Peyer's patch (tissue), 4 donors: ENCODE measurements at places on chromosomes 12 and 14. TPM values are rescaled to one million over a fixed set of nuclear protein-coding genes. Genes with fewer than 3 reads are reported as not detected.

DNA sequence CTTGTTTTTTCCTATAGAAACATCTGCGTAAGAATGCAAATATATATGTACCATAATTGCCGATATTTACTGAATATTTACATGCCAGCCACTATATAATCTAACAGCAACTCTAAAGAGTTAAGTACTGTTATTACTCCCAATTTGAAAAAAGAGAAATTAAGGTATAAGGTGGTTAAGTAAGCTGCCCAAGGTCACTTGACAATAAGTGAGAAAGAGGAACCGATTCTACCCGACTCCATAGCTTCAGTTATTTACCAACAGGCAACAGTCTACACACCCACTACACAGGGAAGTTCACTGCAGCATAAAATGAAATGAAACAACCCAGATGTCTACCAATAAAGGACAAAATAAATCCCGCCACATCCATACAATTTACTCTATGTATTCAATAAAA lies 1.1 kb downstream of the MIS18BP1 start:
- H3K4me1 ChIP-seq = no peaks in the 10 kb centered on the region
- peak overlapping the region; percentile 90 for H3K27ac ChIP-seq
- no peaks in the 10 kb centered on the region for H3K27me3 ChIP-seq

DNA sequence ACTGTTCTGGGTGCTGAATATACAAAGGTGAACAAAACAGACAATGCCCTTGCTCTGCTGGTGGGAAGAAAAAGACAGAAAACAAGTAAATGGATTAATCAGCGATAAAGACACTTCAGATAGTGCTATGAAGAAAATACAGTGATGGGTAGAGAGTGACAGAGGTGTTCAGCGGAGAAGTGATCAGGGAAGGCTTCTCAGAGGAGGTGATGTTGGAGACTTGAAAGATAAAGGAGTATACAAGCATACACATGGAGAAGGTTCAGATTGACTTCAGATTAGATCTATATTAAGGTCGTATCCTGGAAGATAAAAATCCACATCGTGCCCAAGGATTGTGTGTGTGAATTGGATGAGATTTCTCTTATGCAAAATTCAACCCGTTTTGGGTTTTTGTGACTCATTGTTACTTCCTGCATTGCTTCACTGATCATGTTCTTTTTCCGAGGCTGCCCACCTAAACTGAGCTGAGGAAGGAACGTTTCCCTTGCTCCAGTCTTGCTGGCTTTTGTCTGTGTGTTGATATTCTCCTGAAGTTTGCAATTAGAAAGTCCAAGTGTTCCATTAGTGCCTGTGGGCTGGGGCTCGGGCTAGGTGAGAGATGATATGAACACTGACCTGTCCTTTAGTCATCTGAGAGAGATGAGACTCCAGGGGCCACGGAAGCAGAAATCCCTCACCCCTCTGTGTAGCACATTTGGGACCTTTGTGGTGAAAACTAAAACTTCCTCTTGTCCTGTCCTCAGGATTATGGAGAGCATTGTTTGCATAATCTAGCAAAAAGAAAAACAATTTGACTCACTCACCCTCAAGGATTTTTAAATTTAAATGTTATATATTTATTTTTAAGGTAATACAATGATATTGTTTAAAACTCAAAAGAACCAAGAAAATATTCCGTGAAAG lies 27.6 kb downstream of the PLXNC1 start:
- no peaks in the 10 kb centered on the region for H3K36me3 ChIP-seq
- peak; percentile 24 for DNase-seq
- H3K4me3 ChIP-seq = no peak overlapping the region
- no peak overlapping the region for H3K27ac ChIP-seq
- no peaks in the 10 kb centered on the region for H3K27me3 ChIP-seq
- H3K4me1 ChIP-seq = no peaks in the 10 kb centered on the region

The RNASE1 gene
- total RNA-seq = 35.5 TPM

- no peaks in the 10 kb centered on the region for H3K36me3 ChIP-seq
- no peak for DNase-seq
- no peak overlapping the region for H3K4me3 ChIP-seq
- H3K27me3 ChIP-seq = no peaks in the 10 kb centered on the region
- no peaks in the 10 kb centered on the region for H3K4me1 ChIP-seq
Observed at GRCh38 chr12:76450690-76451089, 102.5 kb upstream of the BBS10 start.

- H3K4me1 ChIP-seq = no peaks in the 10 kb centered on the region
- H3K36me3 ChIP-seq = no peaks in the 10 kb centered on the region
- H3K27me3 ChIP-seq = no peaks in the 10 kb centered on the region
- H3K27ac ChIP-seq = no peak overlapping the region
- no peak for DNase-seq
Observed at GRCh38 chr14:88770736-88771135, 22.0 kb downstream of the EML5 start.

DNA sequence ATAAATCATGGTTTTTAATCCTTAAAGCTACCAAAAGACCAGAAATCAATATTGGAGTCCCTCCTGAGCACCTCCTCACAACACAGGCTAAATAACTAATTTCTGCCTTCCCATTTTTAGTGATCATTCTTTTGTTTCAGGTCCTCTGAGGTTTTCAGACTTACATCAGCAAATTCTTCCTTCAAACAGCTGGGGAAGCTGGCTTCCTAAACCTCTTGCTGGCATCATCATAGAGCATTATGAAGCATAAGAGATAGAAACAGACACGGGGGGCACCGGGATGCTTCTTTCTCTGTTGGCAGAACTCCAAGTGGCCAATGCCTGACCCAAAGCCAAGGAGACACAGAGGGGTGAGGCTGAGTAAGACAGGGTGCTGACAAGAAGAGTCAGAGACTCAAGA lies 47.9 kb upstream of the DBX2 start:
- no peaks in the 10 kb centered on the region for H3K4me1 ChIP-seq
- no peak overlapping the region for H3K4me3 ChIP-seq
- DNase-seq = no peak
- no peaks in the 10 kb centered on the region for H3K36me3 ChIP-seq
- H3K27me3 ChIP-seq = no peaks in the 10 kb centered on the region

The ACRBP gene
- 9.0 TPM for total RNA-seq

- no peaks in the 10 kb centered on the region for H3K36me3 ChIP-seq
- peak overlapping the region; percentile 25 for H3K27ac ChIP-seq
- DNase-seq = no peak
- H3K4me1 ChIP-seq = peaks cover 76% of the 10 kb centered on the region
Observed at GRCh38 chr14:75454963-75455546, 27.2 kb downstream of the JDP2 start.

The CMA1 gene
- total RNA-seq = not detected

- H3K4me3 ChIP-seq = no peak overlapping the region
- no peaks in the 10 kb centered on the region for H3K4me1 ChIP-seq
- no peaks in the 10 kb centered on the region for H3K36me3 ChIP-seq
- H3K27me3 ChIP-seq = no peaks in the 10 kb centered on the region
- no peak for DNase-seq
Observed at GRCh38 chr12:127886827-127887226, 380.1 kb upstream of the TMEM132C start.

The OTX2 gene
- not detected for total RNA-seq

- peaks cover 13% of the 10 kb centered on the region for H3K4me1 ChIP-seq
- H3K27me3 ChIP-seq = no peaks in the 10 kb centered on the region
- H3K4me3 ChIP-seq = no peak overlapping the region
- peak overlapping the region; percentile 74 for H3K27ac ChIP-seq
- no peak for DNase-seq
Observed at GRCh38 chr12:122872815-122873361, 23.0 kb downstream of the VPS37B start.

DNA sequence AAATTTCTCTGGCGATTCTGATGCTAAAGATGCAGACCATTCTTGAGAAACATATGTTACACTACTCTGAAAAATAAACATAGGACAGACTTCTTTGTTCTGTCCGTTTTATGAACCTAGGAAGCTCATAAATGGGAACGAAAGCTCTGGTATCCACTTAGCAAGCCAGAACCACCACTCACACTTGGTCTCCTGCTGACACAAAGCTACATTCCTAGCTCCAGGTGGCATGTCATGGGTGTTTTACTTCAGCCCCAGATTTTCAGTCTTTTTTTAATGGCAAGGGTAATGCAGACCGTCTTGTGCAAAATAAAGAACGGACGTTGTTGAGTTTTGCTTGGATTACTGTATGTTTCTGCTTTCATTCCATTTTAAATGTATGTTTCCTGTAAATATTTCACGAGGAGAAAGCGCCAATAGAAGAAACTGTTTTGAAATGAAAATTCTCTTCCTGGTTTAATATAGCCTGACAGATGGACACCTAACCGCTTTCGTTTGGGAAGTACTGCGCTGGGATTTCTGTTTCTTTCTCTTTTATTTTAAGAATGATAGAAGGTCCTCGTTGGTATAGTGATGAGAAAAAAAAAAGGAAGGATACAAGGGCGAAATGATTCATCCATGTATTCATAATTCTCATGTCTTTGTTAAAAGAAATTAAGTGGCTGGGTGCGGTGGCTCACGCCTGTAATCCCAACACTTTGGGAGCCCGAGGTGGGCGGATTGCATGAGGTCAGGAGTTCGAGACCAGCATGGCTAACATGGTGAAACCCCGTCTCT lies 871 bp upstream of the COQ5 start:
- DNase-seq = no peak
- H3K4me1 ChIP-seq = peaks cover 4% of the 10 kb centered on the region
- H3K4me3 ChIP-seq = peak overlapping the region; percentile 87

The MANSC1 gene
- not detected for total RNA-seq

GRCh38 chr14:21302013-21302835 lies 22.3 kb downstream of the RPGRIP1 start:
- H3K27ac ChIP-seq = no peak overlapping the region
- H3K4me3 ChIP-seq = no peak overlapping the region
- no peaks in the 10 kb centered on the region for H3K4me1 ChIP-seq
- no peaks in the 10 kb centered on the region for H3K27me3 ChIP-seq
- H3K36me3 ChIP-seq = no peaks in the 10 kb centered on the region
- DNase-seq = no peak

- DNase-seq = no peak
- peaks cover 14% of the 10 kb centered on the region for H3K4me1 ChIP-seq
- H3K27me3 ChIP-seq = no peaks in the 10 kb centered on the region
- peak within 1 kb of the TSS; percentile 37 for H3K4me3 ChIP-seq
Observed at GRCh38 chr14:91947475-91948184, at the start of gene FBLN5. Gene FBLN5 (minus strand): TSS chr14:91947694. CDS start chr14:91947229, 465 bp downstream.

- H3K4me3 ChIP-seq = no peak overlapping the region
- no peak overlapping the region for H3K27ac ChIP-seq
- DNase-seq = no peak
- no peaks in the 10 kb centered on the region for H3K4me1 ChIP-seq
- H3K27me3 ChIP-seq = no peaks in the 10 kb centered on the region
Observed at GRCh38 chr12:713281-713875, 39.0 kb upstream of the WNK1 start.

DNA sequence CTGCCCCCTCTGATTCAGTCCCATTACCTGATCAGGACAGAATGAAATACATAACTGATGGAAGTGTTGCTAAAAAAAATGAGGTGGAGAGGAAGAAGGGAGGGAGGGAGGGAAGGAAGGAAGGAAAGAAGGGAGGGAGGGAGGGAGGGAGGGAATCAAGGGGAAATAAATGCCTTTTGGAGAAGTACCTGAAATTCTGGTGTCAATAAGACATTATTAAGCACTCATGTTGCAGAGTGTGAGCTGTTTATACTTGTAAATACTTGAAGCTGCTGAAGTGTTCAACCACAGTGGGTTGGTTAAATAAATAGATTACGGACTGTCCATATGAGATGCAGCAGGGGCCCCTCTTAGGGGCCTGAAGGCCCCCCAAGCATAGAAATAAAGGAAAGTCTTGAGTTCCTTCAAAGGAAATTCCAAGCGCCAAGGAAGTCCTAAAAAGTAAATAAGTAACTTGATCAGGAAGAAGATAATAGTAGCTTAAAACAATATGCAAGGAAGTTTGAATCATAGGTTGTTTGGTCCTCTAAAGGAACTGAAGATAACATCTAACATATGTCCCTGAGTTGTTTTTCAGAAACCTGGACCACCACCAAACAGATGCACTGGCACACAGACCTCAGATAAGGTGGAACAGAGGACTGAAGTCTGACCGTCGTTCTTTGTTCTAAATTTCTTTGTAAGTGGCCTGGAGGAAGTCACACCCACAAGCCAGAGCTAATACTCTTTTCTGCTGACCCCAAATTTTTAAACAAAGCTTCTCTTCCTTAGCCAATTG lies 110.8 kb downstream of the SEC23A start:
- no peaks in the 10 kb centered on the region for H3K4me1 ChIP-seq
- H3K27ac ChIP-seq = no peak overlapping the region
- DNase-seq = no peak
- no peak overlapping the region for H3K4me3 ChIP-seq

GRCh38 chr12:569091-569676 lies 94.1 kb downstream of the NINJ2 start:
- DNase-seq = peak; percentile 34
- peak overlapping the region; percentile 91 for H3K27ac ChIP-seq
- H3K4me3 ChIP-seq = peak overlapping the region; percentile 71
- peaks cover 2% of the 10 kb centered on the region for H3K4me1 ChIP-seq
- no peaks in the 10 kb centered on the region for H3K36me3 ChIP-seq

The RBP5 gene
- total RNA-seq = not detected

DNA sequence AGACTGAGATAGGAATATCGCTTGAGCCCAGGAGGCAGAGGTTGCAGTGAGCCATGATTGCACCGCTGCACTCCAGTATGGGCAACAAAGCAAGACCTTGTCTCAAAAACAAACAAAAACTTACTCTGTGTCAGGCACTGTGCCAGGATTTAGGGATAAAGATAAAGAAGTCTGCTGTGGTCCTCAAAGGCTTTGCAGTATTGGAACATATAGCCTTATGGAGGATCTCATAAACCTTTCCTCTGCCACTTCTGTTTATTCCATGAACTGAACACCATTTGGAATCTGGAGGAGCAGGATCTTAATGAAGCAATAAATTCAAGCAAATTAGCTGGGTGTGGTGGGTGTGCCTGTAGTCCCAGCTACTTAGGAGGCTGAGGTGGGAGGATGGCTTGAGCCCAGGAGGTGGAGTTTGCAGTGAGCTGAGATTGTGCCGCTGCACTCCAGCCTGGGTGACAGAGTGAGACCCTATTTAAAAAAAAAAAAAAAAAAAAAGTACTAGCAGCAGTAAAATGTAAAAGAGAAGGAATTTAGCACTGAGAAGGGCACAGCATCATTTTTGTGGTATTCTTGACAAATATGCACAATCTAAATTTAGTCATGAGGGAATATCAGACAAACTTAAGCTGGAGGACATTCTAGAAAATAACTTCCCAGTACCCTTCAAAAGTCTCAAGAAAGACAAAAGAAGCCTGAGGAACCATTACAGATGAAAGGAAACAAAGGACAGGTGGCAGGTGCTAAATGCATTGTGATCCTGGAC lies 27.1 kb downstream of the BMAL2 start:
- H3K27ac ChIP-seq = no peak overlapping the region
- H3K36me3 ChIP-seq = no peaks in the 10 kb centered on the region
- no peak overlapping the region for H3K4me3 ChIP-seq
- DNase-seq = no peak

DNA sequence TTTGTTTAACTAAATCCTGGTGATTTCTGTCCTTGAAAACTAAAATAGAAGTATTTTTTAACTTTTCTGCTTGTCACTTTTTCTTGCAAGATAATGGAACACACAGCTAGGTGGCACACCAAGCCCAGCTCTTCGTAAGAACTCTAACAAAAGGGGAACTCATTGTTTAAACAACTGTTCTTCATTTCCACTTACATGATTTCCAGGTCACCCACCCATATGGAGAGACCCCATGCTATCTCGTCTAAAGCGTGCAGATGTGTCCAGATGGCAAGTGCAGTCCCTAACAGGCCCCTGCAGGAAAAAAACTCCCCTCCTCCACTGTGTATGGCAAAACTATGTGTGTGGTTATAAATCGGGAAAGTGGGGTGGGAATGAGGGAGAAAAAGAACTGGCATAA lies 43.3 kb upstream of the NT5DC3 start:
- no peaks in the 10 kb centered on the region for H3K36me3 ChIP-seq
- DNase-seq = no peak
- H3K27ac ChIP-seq = no peak overlapping the region
- no peaks in the 10 kb centered on the region for H3K27me3 ChIP-seq

The KRT79 gene
- total RNA-seq = not detected
